ENCODE measurements at places on chromosomes 1 and 21.
A peak's percentile ranks its signal among the peaks of the same experiment; 100 is the strongest.

DNA sequence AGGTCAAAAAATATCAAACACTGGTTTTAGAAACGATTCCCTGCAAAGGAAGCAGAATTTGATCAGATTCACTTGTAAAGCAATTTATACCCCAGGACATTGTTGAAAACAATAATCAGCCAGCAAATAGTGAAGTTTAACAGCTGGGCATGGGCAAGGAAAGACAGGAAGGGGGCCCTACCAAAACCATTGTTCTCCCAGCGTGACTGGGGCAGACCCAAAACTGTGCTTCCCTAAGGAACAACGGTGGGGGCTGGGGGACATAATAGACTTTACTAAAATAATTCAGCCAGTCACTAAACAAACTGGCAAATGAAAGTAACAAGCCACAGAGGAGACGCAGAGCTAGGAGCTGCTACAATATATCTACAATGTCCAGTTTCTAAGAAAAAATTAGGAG, 100.2 kb downstream of the AHCTF1 start:
- ATAC-seq, result no peak

DNA sequence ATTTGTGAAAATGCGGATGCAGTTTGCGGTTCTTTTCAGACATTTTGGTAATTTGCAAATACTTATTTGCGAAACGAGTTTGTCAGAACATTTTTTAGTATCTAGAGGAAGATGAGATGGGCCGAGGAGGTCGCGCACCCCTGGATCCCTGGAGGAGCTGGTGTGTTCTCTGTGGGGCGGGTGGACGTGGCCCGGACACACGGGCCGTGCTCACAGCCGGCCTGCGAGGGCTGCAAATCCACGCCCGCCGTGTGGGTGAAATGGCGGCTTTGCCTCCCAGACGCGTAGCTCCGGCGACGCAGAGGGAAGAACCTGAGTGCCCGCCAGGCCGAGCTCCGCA, 9.3 kb upstream of the TTLL10 start:
- ATAC-seq, result no peak

- ATAC-seq, result peak; percentile 38
Measured at GRCh38 chr1:172821609-172822274, 162.8 kb downstream of the FASLG start.

DNA sequence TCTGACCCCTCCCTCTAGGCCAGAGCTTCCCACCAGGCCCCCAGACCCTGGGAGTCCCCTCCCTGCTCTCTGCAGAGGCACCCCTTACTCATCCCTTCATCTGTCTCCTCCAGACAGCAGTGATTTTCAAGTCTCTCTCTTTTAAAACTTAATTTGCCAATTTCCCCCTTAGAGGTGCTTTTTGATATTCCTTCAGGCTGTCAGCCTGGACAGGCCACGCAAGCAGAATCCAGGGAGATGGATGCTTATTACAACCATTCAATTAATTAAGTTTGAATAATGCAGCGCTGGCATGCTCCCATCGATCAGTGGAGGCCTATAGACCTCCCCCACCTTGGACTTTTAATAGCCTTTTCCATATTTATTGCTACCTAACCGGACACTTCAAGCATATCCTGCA, 6.2 kb downstream of the CAMK2N1 start:
- no peak for ATAC-seq

Measured in motor neuron (in vitro differentiated cells).